Type B pancreatic cell (in vitro differentiated cells): ENCODE measurements at places on chromosomes 11 and 22.

DNA sequence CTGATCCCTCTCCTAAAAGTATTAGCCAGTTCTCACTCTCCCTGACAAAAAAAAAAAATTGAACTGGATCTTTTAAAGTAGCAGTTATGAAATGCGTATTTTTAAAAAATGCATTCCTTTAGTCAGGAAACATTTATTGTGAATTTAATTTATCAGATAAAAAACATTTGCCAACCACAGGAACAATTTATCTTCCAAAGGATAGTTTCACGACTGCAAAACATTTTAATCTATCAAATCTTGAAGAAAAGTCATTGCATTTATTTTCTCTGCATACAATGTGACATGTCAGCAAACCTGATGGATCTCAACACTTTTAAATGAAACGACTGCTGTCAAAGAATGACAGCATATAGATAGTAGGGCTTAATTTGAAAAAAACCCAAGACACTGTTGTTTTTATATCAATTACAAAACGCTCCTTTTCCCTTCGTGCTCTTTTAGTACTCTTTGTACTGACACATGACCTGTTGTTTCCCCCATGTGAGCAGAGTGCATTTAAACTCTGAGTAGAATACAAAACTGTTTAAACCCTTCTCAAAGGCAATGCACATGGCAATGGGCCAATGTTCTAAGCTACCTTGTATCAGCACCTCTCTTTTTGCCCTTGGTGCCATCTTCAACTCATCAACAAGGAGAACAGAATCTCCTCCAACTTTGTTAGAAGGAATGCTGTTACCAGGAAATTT is 107.0 kb downstream of the ATG16L2 start:
- H3K4me1 ChIP-seq, result no peaks in the 10 kb centered on the region
- no peak for DNase-seq
- no peak overlapping the region for H3K4me3 ChIP-seq

GRCh38 chr11:32184723-32185376 is 94.0 kb downstream of the RCN1 start:
- H3K27ac ChIP-seq, result no peak overlapping the region
- H3K27me3 ChIP-seq, result peaks cover 25% of the 10 kb centered on the region
- peaks cover 3% of the 10 kb centered on the region for H3K36me3 ChIP-seq
- no peak overlapping the region for H3K4me3 ChIP-seq

GRCh38 chr11:128451652-128452470 is 135.5 kb downstream of the ETS1 start:
- H3K4me3 ChIP-seq, result no peak overlapping the region
- DNase-seq, result no peak
- peaks cover 14% of the 10 kb centered on the region for H3K4me1 ChIP-seq
- H3K27ac ChIP-seq, result no peak overlapping the region
- peaks cover 4% of the 10 kb centered on the region for H3K36me3 ChIP-seq
- H3K27me3 ChIP-seq, result peaks cover 6% of the 10 kb centered on the region

DNA sequence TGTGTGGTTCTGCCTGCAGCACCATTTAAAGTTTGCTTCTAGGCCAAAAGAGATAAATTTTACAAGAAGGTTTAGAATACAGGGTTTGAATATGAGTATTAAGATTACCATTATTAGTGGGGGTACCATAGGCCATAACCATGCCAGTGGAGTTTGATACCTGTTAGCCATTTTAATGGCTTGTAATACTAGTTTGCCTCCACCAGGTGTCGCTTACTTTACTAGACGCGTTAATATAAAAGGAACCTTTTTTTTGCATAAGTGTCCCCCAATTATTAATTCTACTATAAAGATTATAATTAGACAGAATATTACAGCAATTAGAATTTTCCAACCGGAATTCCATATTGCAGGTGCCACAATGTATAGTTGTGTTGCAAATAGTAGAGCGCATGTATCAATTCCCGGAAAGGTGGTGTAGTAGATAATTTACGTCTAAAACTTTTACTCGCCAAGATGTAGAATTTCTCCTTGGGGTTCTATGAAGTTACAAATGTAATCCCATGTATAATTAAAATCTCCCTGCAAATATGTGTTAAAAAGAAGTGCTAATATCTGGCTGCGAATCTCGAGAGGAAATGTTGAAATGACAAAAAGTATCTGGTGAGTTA is 16.1 kb downstream of the MS4A6E start:
- H3K4me3 ChIP-seq, result no peak overlapping the region
- no peak for DNase-seq
- H3K27ac ChIP-seq, result no peak overlapping the region
- H3K36me3 ChIP-seq, result no peaks in the 10 kb centered on the region
- no peaks in the 10 kb centered on the region for H3K4me1 ChIP-seq

- no peak for DNase-seq
- H3K4me1 ChIP-seq, result peaks cover 4% of the 10 kb centered on the region
- no peak overlapping the region for H3K4me3 ChIP-seq
- peaks cover 12% of the 10 kb centered on the region for H3K27me3 ChIP-seq
Measured at GRCh38 chr11:83827940-83828554, 541.9 kb upstream of the CCDC90B start.

- no peak overlapping the region for H3K4me3 ChIP-seq
- H3K27me3 ChIP-seq, result no peaks in the 10 kb centered on the region
- H3K36me3 ChIP-seq, result no peaks in the 10 kb centered on the region
- peak; percentile 43 for DNase-seq
- H3K27ac ChIP-seq, result no peak overlapping the region
Measured at GRCh38 chr22:48741540-48741939, 1086.1 kb downstream of the BRD1 start.

- no peaks in the 10 kb centered on the region for H3K4me1 ChIP-seq
- no peak overlapping the region for H3K4me3 ChIP-seq
- H3K27me3 ChIP-seq, result peaks cover 5% of the 10 kb centered on the region
- H3K36me3 ChIP-seq, result no peaks in the 10 kb centered on the region
Measured at GRCh38 chr11:69230856-69231425, 63.0 kb upstream of the MYEOV start.
